ENCODE measurements at places on chromosomes 2 and 18. TPM values are rescaled to one million over a fixed set of nuclear protein-coding genes. Genes with fewer than 3 reads are reported as not detected.

GRCh38 chr2:165305391-165306096, 66.3 kb downstream of the SCN2A start:
- no peak for DNase-seq

DNA sequence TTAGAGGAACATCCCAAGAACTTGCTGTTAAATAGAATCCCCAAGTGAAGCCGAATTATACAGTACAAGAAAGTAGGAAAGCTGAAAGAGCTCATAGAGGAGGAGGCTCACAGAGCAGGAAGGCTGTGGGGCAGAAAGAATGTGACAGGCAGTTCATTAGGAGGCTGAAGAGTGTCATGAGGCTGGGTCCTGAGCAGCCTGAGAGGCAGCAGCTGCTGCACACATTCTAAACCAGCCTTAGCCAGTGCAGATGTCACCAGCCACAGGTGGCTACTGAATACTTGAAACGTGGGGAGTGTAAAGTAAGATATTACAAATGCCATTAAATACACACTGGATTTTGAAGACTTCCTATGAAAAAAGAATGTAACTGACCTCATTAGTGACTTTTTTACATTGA, 490.2 kb upstream of the KLHL29 start:
- no peak for DNase-seq

- no peak for DNase-seq
Observed at GRCh38 chr18:5309888-5310470, 14.5 kb upstream of the ZBTB14 start.

GRCh38 chr2:7726989-7727388, 809.8 kb downstream of the RNF144A start:
- no peak for DNase-seq

- DNase-seq = no peak
Observed at GRCh38 chr2:96336104-96336775, 674 bp downstream of the NCAPH start.

DNA sequence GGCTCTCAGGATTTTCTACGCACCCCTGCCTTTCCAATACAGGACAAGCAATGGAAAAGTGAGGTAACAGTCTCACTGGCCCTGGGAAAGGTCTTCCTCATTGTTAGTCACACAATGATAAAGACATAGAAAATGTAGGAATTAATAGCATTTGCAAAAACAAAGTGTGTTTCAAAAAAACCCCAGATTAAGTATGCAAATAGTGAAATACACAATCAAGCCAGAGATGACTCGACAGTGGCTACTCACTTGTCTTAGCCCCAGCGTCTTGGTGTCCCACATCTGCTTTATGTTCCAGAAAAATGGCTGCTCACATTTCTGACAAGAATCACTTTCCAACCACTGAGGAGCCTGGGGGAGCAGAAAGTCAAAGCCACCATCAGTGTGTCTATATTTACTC, 47.0 kb upstream of the AP1S3 start:
- DNase-seq = no peak

GRCh38 chr2:226489775-226490541, 309.7 kb downstream of the IRS1 start:
- no peak for DNase-seq

RUFY4 gene
- 4.9 TPM for total RNA-seq

SERPINB10 gene
- total RNA-seq = not detected

MAP4K4 gene
- 84.5 TPM for total RNA-seq

ARHGAP28 gene
- total RNA-seq = not detected

Measured in activated naive CD8-positive, alpha-beta T cell treated with anti-CD3 and anti-CD28 coated beads, Interleukin-2, amount 10 ng/mL, durations not matched to agents 7 days and 5 days (primary cell).